ENCODE measurements at places on chromosomes 5 and 9.

GRCh38 chr5:23684103-23684502 is 176.7 kb downstream of the PRDM9 start:
- DNase-seq, result no peak

DNA sequence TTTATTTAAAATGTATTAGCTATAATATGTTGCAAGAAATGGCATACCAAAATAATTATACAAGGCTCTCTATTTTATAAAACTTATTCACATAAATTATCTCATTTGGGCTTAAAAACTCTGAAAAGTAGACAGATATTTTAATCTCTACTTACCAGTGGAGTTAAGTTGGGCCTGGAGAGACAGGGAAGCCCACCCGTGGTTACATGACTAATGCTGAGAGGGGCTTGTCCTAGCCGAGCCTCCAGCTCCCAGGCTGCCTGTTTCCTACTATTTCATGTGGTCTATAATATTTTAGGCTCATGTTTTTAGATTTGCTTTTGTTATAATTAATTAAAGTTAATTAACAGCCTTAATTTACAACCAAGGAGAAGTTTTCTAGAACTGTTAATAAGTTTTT is 20.9 kb upstream of the ASPN start:
- no peak for DNase-seq

- no peak for DNase-seq
These were observed 99.1 kb upstream of the ABCA1 start for GRCh38 chr9:105027084-105027483.

GRCh38 chr5:93294199-93294598 is 286.8 kb downstream of the NR2F1-AS1 start:
- no peak for DNase-seq

DNA sequence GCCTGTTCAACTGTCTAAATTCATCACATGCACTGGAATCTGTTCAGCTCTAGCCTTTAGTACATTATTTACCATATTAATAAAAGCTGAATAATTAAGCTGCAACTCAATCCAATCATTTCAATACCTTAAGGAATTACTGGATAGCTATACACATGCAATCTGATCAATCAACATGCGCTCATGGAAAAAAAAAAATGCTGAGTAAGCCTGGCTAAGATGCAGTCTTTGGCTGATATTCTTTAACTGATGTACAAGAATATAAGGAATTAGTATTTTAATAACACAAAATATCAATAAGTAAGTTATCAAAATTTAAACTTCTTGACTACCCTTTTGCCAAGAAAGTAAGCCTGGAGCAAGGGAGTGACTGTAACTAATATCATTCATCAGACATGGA is 15.9 kb downstream of the EFNA5 start:
- DNase-seq, result no peak

DNA sequence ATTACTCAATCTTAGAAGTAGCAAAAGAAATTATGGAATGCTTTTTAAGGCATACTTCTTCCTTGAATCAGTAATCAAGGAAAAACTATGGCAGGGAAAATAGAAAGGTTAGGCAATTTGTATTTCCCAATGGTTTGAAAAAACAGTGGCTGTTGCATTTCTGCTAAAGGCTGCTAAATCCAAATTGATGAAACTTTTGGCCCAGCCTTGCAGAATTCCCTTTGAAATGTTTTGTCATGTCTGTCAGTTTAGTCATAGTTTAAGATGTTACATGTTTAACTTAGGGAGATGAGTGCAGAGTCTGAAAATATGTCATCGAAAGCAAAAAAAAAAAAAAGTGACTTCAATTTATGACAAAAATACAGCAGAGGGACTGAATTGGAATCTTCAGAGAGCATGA is 878.9 kb upstream of the WWC1 start:
- no peak for DNase-seq

GRCh38 chr5:113178073-113178779 is 201.6 kb downstream of the DCP2 start:
- DNase-seq, result no peak

DNA sequence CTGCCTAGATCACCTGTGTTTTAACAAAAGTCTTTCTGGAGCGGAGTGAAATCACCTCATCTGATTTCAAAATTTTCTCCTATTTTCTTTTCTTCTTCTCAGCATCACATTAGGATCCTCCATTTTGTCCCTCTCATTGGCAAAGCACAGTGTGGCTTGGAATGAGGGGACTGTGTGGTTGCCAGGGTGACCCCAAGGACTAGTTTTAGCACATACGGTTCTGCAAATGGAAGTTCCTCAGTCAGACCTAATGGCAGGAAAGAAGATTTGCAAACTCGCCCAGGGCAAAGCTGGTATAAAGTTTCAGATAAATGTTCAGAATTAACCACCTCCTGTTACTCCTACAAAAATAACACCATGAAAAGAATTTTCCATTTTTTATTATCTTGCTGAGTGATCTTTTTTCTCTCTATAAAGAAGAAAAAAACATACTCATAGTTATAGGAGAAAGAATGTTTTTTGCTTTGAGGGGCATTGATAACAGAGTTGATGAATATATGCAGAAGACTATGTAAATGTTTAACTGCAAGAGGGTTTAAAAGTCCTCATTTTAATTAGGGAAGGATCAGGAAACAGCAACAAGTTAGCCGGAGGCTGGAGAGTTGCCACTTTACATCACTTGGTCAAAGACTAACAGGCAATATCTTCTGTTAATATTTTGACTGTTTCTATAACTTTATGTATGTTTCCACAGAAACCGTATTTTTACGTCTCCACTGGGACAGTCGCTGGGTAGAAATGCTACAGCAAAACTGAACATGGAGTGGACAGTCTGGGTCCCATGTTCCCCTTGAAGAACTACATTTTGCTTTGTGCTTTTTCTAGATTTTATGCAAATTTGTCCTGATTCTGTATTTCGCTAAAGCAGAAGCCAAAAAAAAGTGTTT is 257.8 kb downstream of the NR2F1-AS1 start:
- DNase-seq, result no peak

GRCh38 chr9:91689006-91689405 is 261.0 kb downstream of the ROR2 start:
- no peak for DNase-seq

- peak; percentile 33 for DNase-seq
These were observed 171.0 kb downstream of the ARRDC3 start for GRCh38 chr5:91211997-91212713.

GRCh38 chr5:168275940-168276339 is 15.5 kb upstream of the WWC1 start:
- DNase-seq, result no peak

GRCh38 chr5:65327582-65327981 is 154.1 kb downstream of the ADAMTS6 start:
- DNase-seq, result no peak

DNA sequence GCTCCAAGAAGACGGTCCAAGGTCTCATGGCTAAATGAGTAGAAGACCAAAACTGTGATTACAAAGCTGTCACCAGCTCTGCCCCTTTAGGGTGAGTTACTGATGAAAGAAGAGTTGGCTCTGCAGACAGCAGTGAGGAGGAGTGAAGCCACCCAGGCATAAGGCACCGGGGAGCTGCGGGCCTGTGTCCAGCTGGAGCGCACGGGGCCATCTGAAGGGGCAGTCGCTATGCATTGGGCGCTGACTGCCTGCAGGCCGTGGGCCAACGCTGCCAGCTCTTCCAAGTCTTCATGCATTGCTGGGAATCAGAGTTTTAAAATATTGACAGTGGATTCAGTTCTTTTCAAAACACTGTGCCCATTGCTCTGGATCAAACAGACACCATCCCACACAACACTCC is 70.3 kb downstream of the DAPK1 start:
- no peak for DNase-seq

- DNase-seq, result no peak
These were observed 263.3 kb downstream of the TMEM167A start for GRCh38 chr5:82813861-82814260.

GRCh38 chr9:110180511-110181434 is 27.2 kb downstream of the C9orf152 start:
- DNase-seq, result peak; percentile 52

- no peak for DNase-seq
These were observed 550.1 kb upstream of the ZNF462 start for GRCh38 chr9:106312906-106313305.

GRCh38 chr5:127223256-127223974 is 67.2 kb upstream of the MEGF10 start:
- no peak for DNase-seq

DNA sequence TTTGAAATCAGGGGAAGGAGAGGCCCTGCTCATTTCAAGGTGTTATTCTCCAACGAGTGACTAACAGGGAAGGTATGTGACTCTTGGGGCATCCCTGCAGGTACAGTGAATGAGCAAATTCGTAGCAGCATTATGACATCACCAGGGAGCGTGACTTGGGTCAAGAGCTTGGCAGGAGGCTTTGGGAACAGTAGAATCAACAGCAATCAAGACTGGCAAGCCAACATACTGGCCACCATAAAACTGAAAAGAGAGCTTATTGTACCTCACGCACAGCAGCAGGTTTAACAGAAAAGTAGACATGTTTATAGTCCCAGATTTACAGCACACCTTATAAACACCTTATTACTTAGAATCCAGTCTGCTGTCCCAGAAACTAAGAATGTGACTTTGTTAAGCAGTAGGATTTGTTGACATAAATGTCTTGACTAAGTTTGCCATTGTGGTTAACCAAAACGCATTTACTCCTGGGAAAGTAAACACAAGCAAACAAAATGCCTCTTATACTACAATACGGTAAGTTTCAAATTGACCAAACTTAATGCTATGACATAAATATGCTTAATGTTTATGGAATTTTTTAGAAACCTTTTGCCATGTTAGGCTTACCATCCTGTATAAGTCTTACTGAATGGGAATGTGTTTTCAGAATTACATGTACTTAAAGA is 297.8 kb downstream of the NPR3 start:
- no peak for DNase-seq

- DNase-seq, result no peak
These were observed 2318.6 kb upstream of the ACO1 start for GRCh38 chr9:30065888-30066287.

DNA sequence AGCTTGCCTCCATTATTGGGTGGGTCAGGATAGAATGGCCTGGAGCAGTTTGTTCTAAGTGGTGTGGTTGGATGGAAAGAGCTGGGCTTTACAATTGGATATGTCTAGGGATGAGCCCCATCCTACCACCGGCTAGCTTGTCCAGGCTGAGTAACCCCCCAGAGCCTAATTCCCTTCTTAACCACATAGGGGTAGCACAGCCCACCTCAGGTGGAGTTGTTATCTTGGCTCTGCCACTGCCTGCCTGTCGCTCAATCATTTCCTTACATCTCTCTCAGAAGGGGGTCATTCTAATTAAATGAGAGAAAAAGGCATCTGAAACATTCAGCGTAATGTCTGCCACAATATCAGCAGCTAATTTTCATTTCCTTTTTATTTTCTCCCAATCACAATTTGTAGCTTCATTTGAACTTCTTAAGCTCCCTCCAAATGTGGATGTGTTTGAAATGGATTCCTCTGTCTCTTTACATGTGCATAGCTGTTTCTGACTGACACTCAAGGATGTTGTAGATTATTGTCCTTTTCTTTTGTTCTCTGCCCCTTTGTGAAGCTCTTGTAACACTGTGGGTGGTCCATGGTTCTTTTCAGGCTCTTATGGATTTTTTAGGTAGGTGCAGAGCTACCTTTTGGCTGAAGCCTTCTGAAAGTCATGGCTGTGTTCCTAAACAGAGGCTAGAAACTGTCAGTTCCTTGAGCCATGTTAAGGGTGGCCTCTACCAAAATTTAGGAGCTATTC is 383.1 kb upstream of the KLF4 start:
- no peak for DNase-seq

DNA sequence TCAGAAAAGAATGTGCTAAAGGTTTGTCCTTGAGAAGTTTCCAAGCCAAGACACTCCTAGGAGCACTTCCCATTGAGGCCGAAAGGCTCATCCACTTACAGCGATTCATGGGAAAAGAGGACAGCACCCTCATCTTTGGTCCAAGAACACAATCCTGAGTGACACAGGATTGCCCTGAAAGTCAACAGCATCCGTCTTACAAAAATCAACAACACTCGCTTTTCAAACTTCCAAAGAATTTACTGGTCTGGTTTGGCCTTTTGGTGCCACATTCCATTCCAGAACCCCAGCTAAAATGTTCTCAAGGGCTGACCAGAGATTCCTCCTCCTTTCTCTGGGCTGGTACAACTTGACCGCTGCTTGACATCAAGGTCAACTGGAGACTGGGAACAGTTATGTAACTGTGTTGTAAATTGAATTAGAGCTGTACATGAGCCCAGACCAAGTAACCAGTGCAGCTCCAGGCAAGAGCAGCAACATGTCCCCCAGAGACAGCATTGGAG is 415.8 kb upstream of the PIK3R1 start:
- peak; percentile 42 for DNase-seq

DNA sequence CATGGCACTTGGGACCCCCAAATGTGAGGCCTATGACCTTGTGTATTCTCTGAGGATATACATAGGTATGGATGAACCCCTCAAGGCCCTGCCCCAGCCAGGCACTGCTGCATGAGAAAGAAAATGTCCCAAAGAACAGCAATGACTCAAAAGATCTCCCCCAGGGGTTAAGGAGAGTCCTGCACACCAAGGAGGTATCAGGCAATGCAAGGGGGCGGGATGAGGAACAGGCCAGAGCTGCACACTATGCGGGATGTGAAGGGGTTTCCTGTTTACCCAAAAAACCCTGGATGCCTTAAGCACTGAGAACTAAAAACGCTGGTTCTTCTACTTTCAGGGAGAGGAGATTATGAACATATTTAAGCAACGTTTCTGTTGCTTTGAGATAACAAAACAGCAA is 3.4 kb downstream of the RAPGEF1 start:
- DNase-seq, result no peak

DNA sequence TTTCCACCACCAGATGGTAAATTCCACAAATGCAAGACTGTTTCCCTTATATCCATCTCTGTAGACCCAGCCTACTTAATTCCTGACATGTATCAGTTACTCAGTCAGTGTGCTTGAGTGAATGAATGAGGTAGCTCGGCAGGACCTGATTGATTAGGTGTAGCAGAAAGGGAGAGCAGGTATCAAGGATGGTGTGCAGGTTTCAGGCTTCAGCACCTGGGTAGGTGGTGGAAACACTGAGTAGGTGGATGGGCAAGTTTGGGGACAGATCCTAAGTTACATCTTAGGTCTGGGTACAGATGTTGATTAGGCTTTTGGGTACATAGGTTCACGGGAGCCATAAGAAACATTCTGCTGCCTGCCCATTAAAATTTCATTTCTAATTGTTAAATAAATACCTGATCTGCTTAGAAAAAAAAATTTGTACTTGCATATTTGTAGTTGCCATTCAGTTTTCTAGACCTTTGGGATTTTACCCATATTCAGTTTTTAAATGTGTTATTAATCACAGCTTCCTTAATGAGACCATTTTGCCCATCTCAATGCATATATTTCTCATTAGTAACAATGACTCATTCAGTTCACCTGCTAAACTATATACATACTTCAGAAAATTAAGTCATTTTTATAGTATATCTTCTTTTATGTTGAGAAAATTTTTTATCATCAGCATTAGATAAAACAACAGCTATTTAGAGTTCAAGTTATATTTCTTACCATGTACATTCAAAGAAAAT is 111.8 kb downstream of the INIP start:
- DNase-seq, result no peak

- no peak for DNase-seq
These were observed 170.2 kb upstream of the PAPPA start for GRCh38 chr9:115983366-115983765.

All from fibroblast of the conjunctiva (primary cell).